ENCODE measurements at places on chromosomes 5 and 9.

DNA sequence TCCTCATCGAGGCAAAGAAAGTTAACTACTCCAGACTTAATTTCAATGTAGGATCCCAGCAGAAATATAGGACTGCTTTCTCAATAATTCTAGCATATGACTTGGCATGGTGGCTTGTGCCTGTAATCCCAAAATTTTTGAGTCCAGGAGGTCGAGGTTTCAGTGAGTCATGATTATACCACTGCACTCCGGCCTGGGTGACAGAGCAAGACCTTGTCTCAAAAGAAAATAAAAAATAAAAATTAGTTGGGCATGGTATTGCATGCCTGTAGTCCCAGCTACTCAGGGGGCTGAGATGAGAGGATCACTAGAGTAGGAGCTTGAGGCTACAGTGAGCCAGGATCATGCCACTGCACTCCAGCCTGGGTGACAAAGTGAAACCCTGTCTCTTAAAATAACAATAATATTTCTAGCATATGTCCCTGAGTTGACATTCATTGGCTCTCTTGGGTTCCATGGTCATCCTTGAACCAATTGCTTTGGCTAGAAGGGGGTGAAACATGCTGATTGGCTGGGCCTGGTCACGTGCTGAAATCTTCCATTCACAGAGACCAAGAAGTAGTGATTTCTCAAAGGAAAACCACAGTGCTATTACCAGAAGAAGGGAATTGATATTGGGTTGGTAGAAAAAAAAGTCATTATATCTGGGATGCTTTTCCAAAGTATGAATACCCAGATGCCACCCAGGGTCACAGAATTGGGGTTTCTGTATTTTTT lies 31.6 kb upstream of the GARNL3 start:
- DNase-seq = no peak

- no peak for DNase-seq
Measured at GRCh38 chr9:81631218-81631745, 58.1 kb downstream of the TLE1 start.

DNA sequence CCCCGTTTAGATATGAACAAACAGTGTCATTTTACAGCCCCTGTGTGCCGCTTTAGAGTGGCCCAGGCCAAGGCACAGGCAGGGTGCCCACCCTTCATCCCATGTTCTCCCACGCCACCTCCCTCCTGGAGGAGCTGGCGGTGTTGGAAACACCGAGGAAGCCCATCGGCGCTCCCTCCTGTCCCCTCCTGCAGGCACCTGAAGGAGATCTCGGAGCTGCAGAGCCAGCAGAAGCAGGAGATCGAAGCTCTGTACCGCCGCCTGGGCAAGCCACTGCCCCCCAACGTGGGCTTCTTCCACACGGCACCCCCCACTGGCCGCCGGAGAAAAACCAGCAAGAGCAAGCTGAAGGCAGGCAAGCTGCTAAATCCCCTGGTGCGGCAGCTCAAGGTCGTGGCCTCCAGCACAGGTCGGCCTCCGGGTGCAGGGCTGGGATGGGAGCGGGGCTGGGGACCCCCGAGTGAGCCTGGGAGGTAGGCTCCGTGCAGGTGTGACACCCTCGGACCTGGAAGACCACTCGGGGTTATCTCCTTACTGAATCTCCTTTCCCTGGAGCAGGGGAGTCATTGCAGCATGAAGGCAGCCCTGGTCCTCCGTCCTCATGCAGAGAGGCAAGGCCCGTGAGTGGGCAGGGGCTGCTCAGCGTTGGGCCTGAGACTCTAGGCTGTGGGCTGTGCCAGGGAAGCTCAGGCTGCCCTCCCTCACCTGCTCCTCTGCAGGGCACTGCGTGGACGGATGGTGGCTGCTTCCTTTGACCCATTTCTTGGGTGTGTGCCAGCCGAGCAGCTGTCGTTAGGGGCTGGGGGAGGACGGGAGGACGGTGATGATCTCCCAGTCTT lies 113.9 kb downstream of the WNK2 start:
- DNase-seq = no peak

DNA sequence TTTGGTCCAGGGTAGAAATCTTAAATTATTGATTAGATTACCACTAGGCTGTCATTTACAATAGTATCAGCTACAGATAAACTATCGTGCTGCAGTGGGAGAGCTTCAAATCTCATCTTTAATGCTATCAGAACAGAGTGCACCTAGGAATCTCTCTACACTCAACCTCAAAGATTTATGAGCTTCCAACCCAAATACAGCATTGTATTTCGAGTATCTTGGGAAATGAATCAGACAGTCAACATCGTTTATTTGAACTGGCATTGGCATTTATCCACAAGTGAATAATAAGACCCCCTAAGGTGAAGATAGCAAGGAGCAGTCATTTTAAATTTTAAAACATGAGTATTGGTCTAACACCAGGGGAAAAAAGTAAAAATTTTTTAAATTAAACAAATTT lies 1203.2 kb downstream of the CDH12 start:
- DNase-seq = no peak

GRCh38 chr9:126049896-126050604 lies 276.6 kb upstream of the MVB12B start:
- no peak for DNase-seq

DNA sequence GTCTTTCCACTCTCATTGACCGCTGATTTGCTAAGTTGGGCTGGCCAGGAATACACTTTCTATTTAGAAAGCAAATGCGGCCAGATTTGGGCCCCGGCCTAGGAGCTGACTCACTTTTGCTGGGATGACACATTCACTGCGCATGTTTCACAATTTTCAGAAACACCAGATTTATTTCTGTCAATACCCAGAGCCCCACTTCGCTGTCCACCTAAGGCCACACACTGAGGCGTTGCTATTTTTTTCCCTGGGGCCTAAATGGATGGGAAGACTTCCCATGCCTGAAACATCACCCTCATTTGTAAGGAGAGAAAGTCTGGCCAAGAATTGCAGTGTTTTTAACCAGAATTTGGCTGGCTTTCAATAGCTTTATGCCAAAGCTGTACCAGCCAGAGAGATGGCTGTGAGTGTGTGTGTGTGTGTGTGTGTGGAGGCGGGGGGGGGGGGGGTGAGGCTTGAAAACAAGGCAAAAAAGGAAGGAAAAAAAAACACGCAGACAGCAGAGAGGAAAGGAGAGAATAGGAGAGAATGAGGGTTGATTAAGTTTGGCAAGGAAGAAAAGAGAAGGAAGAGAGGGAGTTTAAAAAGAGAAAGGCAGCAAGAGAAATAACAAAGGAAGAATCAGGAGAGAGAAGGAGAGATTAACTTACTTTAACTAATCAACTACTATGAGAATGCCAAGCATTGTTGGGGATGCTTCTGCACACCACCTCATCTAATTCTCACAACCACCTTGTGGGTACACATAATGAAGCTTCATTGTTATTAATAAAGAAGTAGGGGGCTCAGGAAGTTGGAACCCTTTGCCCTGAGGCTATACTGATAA lies 261.4 kb upstream of the KLF4 start:
- DNase-seq = no peak

DNA sequence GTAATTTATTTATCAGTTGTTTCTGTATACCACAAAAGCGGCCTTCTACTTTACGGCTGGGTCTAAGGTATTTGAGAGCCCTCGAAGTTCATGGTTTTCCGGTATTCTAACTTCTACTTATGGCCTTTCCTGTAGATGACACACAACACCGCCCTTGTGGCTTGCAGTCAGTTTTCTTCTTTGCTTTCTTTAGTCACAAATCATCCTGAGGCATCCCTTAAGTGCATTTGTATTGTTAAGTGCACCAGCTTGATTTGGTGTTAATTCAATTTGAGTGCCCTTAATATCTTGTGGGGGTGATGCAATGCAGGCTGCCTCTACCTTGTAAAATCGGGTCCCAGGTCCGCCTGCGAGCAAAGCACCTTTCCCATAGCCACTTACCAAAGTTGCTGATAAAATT lies 511.9 kb downstream of the CCDC171 start:
- DNase-seq = no peak

GRCh38 chr5:111254613-111255012 lies 30.4 kb downstream of the CAMK4 start:
- DNase-seq = peak; percentile 76

DNA sequence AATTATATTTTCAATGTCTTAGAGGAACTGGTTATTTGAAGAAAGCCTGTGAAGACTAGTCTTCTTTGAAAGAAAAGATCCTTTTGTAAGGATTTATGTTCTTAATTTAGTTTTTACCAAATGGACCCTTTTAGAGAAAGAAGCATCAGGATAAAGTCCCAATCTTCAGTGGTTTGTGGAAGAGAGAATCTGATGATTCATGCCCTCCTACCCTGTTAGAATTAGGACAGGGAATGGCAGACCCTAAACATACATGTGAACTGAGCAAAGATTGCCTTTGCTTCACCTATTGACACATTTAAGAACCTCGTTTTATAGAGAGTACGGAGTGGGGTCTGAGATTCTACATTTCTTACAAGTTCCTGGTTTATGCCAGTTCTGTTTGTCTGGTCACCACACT lies 20.1 kb upstream of the TMEFF1 start:
- no peak for DNase-seq

- DNase-seq = no peak
Measured at GRCh38 chr5:22431406-22431805, 421.7 kb downstream of the CDH12 start.

DNA sequence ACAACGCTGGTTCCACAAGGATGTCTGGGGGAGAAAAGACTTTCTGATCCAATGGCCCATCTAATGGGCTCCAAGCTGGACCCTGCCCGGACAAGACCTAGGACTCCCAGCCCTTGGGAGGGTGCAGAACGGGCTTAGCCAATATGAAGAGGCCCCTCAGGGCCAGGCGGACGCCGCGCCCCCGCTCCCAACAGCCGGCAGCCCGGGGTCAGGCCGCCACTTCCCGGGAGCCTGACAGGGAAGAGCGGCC lies 493 bp downstream of the P4HA2 start:
- DNase-seq = no peak

DNA sequence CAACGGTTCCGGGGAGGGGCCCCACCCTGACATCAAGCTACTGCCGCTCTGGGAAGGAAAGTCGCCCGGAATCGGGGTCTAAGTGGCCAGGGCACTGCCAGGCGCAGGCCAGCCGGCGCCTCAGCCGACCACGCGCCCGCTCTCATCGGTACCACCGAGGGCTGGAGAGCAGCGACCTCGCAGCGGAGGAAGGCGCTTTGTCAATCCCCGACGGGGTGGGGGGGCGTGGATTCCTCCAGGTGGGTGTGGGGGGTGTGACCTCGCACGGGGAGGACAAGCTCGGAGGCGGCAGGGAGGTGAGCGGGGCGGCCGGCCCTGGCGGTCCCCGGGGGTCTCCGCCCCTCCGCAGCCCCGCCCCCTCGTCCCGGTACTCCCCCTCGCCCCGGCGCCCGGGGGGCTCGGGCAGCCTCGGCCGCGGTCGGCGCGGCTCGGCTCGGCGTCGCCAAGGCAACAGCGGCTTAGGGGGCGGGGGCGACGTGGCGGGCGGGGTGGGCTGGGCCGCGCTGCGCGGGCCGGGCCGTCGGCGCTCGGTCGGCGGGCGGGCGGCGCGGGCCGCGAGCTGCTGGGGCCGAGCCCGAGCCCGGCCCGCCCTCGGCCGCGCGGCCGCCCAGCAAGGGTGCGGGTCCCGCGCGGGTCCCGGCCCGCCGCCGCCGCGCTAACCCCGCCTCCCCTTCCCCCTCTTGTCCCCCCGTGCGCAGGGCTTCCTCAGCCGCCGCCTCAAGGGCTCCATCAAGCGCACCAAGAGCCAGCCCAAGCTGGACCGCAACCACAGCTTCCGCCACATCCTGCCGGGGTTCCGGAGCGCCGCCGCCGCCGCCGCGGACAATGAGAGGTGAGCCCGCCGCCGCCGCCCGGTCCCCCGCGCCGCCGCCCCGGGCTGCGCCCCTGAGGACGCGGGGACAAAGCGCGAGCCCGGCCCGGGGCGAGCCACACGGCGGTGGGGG lies 47.5 kb downstream of the DAB2IP start:
- peak; percentile 44 for DNase-seq

DNA sequence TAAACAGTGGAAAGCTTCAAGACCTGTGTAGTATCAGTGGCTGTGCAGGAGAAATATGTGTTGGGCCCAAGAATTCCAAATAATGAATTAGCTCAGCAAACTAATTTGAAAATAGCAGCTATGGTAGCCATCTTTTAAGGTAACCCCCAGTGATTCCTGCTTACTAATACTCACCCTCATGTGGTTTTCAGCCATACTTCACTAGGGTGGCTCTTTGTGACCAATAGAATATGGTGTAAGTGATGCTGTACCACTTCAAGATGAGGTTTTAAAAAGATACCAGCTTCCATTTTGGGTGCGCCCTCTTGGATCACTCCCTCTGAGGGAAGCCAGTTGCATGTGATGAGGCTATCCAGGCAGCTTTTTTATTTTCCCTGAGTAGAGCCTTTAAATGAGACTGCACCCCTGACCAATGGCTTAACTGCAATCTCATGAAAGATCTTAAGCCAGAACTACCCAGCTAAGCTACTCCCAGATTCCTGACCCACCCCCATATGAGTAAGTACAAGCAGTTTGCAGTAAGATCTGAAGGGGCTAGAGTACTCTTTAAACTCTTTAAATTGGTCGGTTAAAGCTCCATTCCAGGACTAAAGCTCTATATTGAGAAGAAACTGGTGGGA lies 58.3 kb downstream of the UHRF2 start:
- no peak for DNase-seq

DNA sequence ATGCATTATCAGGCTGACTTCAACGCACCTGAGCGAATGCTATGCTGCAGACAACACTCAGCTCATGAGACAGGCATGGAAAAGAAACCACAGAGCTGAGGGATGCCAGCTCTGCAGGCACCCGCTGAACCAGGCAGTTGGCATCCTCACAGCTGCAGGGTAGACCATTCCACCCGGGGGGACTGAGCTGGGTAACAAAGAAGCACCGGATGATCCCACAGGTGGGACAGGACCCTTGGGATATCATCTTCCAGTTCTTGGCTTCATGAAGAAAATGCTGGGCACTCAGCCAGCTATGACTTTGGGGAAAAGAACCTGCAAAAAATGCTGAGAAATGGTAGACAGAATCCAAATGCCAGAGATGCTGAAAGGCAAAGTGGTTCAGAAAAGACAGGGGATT lies 9.6 kb downstream of the EPB41L4B start:
- no peak for DNase-seq

DNA sequence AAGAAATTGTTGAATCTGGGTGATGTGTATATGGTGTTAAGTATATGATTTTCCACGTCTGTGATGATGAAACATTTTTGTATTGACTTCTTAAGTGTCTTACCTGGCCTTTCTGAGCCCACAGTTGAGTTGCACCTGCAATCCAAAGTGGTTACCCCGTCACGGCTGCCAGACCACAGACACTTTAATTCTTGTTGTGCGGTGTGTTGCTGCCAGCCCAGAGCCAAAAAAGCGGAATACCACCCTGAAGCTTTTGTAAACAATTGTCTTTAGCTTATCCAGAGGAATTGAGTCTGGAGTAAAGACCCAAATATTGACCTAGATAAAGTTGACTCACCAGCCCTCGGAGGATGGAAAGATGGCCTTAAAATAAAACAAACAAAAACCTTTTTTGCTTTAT lies 35.1 kb downstream of the MTAP start:
- no peak for DNase-seq

- no peak for DNase-seq
Measured at GRCh38 chr9:125074976-125075375, 68.4 kb downstream of the SCAI start.

DNA sequence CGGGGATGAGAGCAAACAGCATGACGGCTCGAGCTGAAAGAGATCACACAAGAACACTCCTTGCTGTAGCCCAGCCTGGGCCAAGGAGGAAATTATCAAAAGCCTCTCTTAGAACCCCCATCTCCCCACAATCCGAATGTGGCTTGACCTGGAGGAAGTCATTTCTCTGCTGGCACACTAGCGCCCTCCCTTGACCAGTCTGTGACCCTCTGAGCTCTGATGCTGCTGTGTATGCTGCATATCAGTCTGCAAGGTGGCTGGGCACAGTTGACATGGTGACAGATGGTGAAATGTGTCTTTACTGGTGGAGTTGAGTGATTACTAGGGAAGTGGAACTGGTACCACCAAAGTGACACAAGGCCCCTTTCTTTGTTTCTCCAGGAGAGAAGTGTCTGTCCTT lies 3.3 kb downstream of the SLC46A2 start:
- DNase-seq = no peak
